ENCODE measurements at places on chromosomes 12 and 14. TPM values are rescaled to one million over a fixed set of nuclear protein-coding genes. Genes with fewer than 3 reads are reported as not detected.

DNA sequence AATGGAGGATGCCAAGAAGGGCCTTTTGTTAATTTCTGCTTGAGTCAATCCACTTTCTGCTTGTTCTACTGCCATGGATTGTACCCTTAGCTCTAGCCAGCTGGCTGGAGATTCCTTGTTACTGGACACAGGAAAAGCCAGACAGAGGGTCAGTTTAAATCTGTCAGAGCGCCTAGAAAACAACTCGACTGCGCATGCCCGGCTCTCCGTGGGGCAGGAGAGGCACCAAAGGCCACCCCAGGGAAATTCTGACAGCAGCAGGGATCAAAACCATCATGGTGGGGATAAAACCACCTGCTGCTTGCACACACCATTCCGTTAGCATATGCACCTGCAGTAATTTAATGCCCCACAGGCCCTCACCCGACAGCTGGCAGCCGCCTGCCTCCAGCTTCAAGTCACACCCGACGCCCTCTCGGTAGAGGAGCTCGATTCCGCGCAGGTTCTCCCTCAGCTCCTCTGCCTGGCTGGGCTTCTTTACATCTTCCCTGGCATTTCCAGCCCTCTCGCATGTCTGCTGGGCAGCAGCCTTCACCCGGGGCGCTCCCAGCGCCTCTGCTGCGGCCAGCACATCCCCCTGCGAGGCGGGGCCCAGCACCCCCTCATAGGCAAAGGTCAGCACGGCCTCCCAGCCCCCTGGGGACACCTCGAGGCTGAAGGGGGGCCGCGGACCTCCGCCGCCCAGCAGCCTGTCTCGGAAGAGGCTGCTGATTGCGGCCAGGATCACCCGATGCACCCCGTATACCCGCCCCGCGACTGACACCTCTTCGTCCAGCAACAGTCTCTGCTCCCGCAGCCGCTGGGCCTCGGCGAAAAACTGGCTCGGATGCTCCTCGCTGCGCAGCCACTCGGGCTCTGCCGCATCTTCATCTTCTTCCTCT lies 1.0 kb downstream of the KLHL33 start:
- H3K36me3 ChIP-seq = no peaks in the 10 kb centered on the region
- H3K4me1 ChIP-seq = peaks cover 2% of the 10 kb centered on the region
- peaks cover 3% of the 10 kb centered on the region for H3K27me3 ChIP-seq

GRCh38 chr12:8905546-8905945 lies 8.8 kb upstream of the PHC1 start:
- no peak for DNase-seq
- H3K4me1 ChIP-seq = peaks cover 9% of the 10 kb centered on the region
- no peak overlapping the region for H3K27ac ChIP-seq
- H3K4me3 ChIP-seq = no peak overlapping the region

- H3K27me3 ChIP-seq = peaks cover 42% of the 10 kb centered on the region
- H3K4me3 ChIP-seq = peak overlapping the region; percentile 79
- H3K4me1 ChIP-seq = peaks cover 70% of the 10 kb centered on the region
- no peak for DNase-seq
- peaks cover 27% of the 10 kb centered on the region for H3K36me3 ChIP-seq
Observed at GRCh38 chr12:57237596-57237931, 8.1 kb downstream of the SHMT2 start.

GRCh38 chr12:66708704-66709456 lies 30.0 kb upstream of the GRIP1 start:
- H3K4me1 ChIP-seq = peaks cover 32% of the 10 kb centered on the region
- H3K36me3 ChIP-seq = no peaks in the 10 kb centered on the region
- DNase-seq = no peak
- H3K27ac ChIP-seq = peak overlapping the region; percentile 90

- H3K27me3 ChIP-seq = peaks cover 2% of the 10 kb centered on the region
- no peaks in the 10 kb centered on the region for H3K36me3 ChIP-seq
- no peaks in the 10 kb centered on the region for H3K4me1 ChIP-seq
- no peak for DNase-seq
- H3K27ac ChIP-seq = no peak overlapping the region
- H3K4me3 ChIP-seq = no peak overlapping the region
Observed at GRCh38 chr14:25001156-25001555, 48.8 kb downstream of the STXBP6 start.

GRCh38 chr12:27207615-27208413 lies 36.3 kb upstream of the STK38L start:
- peak; percentile 9 for DNase-seq
- H3K36me3 ChIP-seq = peaks cover 2% of the 10 kb centered on the region
- peaks cover 8% of the 10 kb centered on the region for H3K4me1 ChIP-seq

GRCh38 chr14:70069186-70069585 lies 119.6 kb downstream of the SLC8A3 start:
- H3K4me1 ChIP-seq = no peaks in the 10 kb centered on the region
- H3K27ac ChIP-seq = no peak overlapping the region
- DNase-seq = no peak
- H3K27me3 ChIP-seq = peaks cover 16% of the 10 kb centered on the region
- H3K4me3 ChIP-seq = no peak overlapping the region

DNA sequence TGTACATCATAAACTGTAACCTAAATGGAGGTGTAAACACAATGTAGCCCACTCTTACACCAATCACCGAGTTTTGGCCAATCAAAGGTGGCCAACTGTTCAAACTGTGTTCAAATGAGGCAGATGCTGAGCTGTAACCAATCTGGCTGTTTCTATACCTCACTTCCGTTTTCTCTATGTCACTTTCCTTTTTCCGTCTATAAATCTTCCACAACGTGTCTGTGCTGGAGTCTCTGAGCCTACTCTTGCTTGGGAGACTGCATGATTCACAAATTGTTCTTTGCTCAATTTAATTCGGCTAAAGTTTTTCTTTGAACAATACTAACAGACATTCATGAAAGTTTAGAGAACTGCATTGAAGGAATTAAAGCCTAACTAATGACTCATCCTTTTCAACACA lies 547.1 kb upstream of the USP15 start:
- H3K27me3 ChIP-seq = no peaks in the 10 kb centered on the region
- H3K36me3 ChIP-seq = no peaks in the 10 kb centered on the region
- DNase-seq = no peak
- H3K4me3 ChIP-seq = no peak overlapping the region

DNA sequence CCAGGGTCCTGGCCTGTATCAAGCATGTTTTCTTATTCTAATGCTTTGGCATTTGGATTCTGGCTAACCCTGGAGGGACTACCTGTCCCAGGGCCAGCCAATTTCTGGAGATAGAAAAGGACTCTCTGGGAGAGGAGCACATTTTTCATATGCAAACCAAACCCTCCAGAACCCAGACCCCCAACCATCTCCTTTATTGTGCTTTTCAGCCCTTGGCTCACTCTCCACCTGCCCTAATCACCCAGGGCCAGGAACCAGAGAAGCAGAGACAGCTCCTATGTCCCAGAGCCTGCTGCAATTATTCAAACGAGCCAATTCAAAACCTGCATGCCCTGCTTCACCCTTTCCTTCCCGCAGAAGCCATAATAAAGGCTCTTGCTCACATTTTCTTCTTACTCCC lies 23.8 kb downstream of the HSPB8 start:
- no peak for DNase-seq
- no peaks in the 10 kb centered on the region for H3K27me3 ChIP-seq
- H3K4me3 ChIP-seq = no peak overlapping the region
- no peak overlapping the region for H3K27ac ChIP-seq
- H3K4me1 ChIP-seq = no peaks in the 10 kb centered on the region

DNA sequence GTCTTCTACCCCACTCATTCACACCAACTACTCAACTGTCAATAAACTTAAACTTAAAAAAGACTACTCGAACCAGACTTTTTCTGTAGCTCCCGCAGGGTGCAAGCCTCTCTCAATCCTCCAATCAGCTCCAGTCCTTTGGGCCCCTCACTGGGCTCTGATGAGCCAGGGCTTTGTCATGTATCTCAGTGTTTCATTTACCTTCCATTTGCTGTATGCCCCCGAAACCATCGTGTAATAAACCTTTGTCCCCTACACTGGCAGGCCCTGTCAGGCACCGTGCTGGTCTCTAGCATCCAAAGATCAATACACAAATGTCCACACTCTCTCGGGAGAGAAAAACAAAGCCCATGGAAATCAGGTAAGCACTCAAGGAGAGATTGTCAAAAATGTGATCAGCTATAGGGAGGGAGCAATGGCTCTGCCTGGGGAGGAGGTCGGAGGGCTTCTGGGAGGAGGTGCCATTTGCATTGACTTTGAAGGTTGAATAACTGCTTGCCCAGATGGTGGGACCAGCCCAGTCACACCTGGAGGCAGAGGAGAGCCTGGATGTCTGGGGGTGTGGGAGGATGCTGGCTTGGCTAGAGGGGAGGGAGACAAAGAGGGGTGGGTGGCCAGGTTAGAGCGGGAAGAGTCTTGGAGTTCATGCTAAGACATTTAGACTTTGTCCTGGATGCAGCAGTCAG lies 42.1 kb upstream of the DICER1 start:
- no peaks in the 10 kb centered on the region for H3K4me1 ChIP-seq
- no peak overlapping the region for H3K4me3 ChIP-seq
- no peak overlapping the region for H3K27ac ChIP-seq
- H3K27me3 ChIP-seq = no peaks in the 10 kb centered on the region
- no peaks in the 10 kb centered on the region for H3K36me3 ChIP-seq

DNA sequence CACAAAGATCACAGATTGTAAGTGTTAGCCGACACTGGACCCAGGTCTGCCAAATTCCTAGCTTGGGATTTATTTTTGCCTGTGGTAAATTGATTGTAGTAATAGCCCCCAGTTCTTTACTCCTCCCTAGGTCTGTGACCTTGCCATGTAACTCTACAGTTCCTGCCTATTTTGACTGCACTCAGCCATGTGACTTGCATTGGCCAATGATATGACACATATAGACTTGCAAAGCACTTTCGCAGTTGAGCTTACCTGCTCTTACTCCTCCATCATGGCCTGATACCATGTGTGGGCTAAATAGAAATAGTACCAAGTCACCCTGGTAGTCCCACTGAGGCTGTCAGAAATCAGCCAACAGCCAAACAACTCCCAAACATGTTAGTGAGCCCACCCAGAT lies 240.3 kb downstream of the DUSP6 start:
- no peak overlapping the region for H3K27ac ChIP-seq
- H3K4me3 ChIP-seq = no peak overlapping the region
- H3K4me1 ChIP-seq = no peaks in the 10 kb centered on the region
- H3K36me3 ChIP-seq = no peaks in the 10 kb centered on the region

- H3K36me3 ChIP-seq = peaks cover 68% of the 10 kb centered on the region
- DNase-seq = peak; percentile 45
- peaks cover 88% of the 10 kb centered on the region for H3K4me1 ChIP-seq
- no peaks in the 10 kb centered on the region for H3K27me3 ChIP-seq
- H3K4me3 ChIP-seq = peak overlapping the region; percentile 85
Observed at GRCh38 chr12:121786440-121786825, 7.1 kb downstream of the RHOF start.

- DNase-seq = no peak
- H3K27me3 ChIP-seq = peaks cover 57% of the 10 kb centered on the region
- peak overlapping the region; percentile 87 for H3K4me3 ChIP-seq
- H3K27ac ChIP-seq = no peak overlapping the region
- H3K36me3 ChIP-seq = no peaks in the 10 kb centered on the region
Observed at GRCh38 chr12:48182631-48183030, 813 bp upstream of the CCDC184 start.

Gene TMEM179
- not detected for total RNA-seq

Gene CIROP
- total RNA-seq = not detected

All from activated CD4-positive, alpha-beta T cell treated with anti-CD3 and anti-CD28 coated beads, Interleukin-2, amount 10 ng/mL, durations not matched to agents 7 days and 5 days (primary cell).